ENCODE measurements at places on chromosomes 11 and 22.

DNA sequence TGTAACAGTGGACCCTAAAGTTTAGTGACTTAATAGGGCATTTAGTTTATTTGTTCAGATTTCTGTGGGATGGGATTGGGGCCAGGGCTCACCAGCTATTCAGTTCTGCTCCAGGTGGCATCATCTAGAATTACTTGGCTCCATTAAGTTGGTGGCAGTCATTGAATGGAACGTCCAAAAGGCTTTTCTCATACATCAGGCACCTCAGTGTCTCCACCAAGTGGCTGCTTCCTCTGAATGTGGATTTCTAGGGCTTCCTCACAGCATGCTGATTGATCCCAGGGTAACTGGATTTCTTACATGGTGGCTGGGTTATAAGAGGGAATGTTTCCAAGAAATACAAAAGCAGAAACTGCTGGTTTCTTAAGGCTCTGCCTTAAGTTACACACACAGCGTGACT is 34.7 kb downstream of the USP47 start:
- DNase-seq: no peak

GRCh38 chr11:47980088-47980906 is at the start of gene PTPRJ:
Gene PTPRJ (plus strand): TSS chr11:47980559. CDS start chr11:47980913, 354 bp downstream.
- DNase-seq: peak; percentile 52

GRCh38 chr11:95816037-95816436 is 25.7 kb downstream of the CEP57 start:
- DNase-seq: no peak

- no peak for DNase-seq
These were observed 88.4 kb downstream of the CCDC81 start for GRCh38 chr11:86463120-86463519.

- DNase-seq: peak; percentile 72
These were observed 30.3 kb upstream of the ASPHD2 start for GRCh38 chr22:26398741-26399153.

Measured in activated CD4-positive, alpha-beta T cell treated with anti-CD3 and anti-CD28 coated beads, Interleukin-2, amount 10 ng/mL, durations not matched to agents 7 days and 5 days (primary cell).